Stimulated activated CD4-positive, alpha-beta T cell treated with anti-CD3 and anti-CD28 coated beads, Interleukin-1b, Interleukin-23, amount 100 ng/mL, for 4 hours (primary cell): ENCODE measurements at places on chromosomes 16 and 17.

GRCh38 chr16:22098405-22099255, 6.3 kb downstream of the VWA3A start:
- DNase-seq, result no peak

DNA sequence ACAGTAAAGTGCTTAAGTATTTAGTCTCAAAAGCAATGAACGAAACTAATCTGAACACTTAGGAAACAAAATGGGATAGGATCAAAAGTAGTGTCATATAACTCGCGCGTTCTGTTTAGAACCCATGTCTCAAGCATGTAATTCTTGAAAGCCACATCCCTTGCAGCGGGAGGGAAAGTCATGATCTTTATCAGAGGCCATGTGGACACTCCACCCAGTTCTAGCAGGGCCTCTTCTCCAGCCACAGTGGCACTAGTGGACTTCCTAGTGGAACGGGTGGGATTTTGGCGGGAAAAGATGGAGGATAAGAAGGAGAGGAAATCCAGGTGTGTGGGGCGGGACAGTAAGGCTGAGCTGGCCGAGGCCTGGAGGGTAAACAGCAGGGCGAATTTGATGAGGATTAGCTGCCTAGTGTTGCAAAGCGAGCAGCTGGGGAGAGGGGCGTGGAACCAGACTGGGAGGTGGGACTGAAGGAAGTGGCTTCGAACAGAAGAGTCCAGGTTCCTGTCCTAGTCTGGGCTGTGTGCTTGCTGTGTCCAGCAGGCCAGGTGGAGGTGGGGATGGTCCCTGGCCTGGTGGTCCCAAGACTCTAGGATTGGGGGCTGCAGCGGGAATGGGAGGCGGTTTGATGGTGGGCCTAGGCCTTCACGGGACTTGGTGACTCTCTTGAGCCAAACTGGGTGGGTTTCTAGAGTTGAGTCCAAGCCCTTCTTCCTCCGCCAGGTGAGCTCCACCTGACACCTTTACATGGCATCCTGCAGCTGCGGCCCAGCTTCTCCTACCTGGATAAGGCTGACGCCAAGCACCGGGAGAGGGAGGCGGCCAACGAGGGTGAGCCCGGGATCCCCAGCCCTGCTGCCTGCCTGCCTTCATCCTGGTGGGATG, 15.9 kb downstream of the POLR3E start:
- DNase-seq, result no peak

GRCh38 chr16:21565861-21566669, 33.3 kb upstream of the METTL9 start:
- DNase-seq, result no peak

- no peak for DNase-seq
Measured at GRCh38 chr17:78910497-78911284, 7.7 kb upstream of the CEP295NL start.

DNA sequence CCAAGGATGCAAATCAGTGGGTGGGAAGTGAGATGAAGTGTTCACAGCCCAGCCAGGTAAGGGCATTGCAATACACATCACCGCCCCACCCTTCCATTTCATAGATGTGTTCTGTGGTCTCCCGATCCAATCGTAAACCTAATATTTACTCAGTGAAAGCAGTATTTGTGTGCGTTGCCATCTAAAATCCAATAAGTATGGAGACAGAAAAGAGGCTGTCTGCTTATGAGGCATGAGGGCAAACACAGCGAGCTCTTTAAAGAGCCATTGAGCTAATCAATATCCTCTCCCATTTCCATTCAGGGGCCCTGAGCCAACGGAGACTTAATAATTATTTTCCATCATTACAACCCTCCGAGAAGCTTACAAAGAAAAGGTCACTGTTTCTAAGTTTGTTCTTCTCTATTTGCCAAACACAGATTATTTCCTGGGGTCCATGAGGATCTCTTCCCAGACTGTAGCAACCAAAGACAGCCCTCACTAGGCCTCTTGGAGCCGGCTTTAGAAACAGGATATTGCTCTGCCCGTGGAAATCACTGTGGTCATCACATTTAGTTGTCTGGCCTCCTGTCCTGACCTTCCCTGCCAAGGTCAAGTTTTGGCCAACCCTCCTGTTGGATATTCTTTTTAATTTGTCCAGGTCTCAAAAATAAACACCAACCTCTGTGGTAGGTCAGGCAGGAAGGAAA, 120.1 kb downstream of the SLC39A11 start:
- DNase-seq, result no peak

DNA sequence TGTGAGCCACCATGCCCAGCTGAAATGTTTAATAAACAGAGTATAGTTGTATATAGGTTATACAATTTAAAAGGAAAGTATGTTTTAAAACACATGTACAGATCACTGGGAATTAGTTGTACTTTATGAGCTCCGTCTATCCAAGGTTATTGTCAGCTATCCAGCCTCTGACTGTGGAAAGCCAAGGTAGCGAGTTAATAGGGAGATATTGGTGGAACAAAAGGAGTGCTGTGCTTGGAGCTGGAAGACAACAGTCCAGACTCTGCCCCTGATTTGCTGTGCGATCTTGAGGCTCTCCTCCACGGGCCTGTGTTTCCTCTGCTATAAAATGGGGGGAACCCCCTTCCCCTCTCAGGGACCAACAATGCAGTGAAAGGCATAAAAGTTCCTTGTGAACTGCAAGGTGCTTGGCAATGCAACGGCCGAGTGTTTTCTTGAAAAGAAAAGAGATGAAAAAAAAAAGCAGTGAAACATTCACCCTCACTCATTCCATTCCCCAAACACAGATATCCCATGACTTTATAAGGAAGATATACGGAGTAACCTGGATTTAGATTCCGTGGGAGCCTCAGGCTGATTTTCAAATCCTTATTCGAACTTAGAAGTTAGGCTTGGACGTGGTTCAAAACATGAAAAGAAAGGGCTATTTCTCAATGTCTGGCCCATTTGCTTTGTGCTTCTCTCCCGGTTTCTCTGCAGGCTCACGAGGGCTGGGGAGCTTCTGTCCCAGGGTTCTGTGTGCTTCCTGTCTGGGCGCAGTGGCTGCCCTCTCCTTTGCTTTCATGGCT, 34.1 kb downstream of the CUEDC1 start:
- no peak for DNase-seq

DNA sequence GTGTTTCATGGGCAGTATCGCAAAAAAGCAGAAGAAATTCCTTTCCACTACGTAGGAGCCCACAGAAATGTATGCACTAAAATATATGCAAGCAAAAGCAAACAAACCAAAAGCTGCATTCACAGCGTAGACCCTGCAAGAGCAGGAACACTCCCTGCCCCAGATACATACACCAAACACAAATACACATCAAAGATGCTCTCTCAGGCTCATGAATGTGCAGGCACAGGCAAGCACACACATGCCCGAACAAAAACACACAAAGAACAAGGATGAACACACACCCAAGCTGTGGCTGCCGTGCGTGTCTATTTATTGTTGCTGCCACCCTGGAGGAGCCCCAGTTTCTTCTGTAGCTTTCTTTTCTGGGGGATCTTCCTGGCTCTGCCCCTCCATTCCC, 1.7 kb downstream of the NUPR1 start:
- DNase-seq, result no peak
